Fibroblast of the aortic adventitia (primary cell): ENCODE measurements at places on chromosomes 7 and 10.

GRCh38 chr10:110358869-110359629 lies 54.3 kb upstream of the SMNDC1 start:
- peak; percentile 52 for DNase-seq

DNA sequence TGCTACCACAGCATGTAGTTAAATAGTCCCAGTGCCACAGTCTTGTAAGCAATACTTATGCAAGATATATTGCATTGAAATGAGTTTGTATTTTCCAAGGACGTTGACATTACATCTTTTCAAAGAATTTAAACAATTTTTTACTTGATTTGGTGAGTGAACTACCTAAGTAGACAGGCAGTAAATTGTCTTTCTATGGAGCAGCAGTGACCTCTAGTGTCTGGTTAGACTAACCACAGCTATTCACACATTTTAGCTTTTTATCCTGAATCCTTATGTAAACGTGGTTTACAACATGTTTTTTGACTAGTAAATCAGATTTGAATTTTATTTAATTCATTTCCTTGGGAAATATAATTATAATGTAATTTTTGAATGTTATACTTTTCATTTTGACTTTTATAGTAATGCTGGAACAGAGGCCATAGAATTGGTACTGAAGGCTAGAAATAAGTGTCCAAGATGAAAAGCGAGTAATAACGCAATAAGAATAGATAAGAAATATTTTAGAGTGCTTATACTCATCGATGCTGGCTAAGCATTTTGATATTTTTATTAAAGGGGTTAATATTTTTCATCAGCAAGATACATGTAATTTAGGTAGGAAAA lies 5.6 kb downstream of the LRRTM3 start:
- peak; percentile 81 for DNase-seq

GRCh38 chr7:4657640-4658417 lies 24.3 kb upstream of the FOXK1 start:
- no peak for DNase-seq

DNA sequence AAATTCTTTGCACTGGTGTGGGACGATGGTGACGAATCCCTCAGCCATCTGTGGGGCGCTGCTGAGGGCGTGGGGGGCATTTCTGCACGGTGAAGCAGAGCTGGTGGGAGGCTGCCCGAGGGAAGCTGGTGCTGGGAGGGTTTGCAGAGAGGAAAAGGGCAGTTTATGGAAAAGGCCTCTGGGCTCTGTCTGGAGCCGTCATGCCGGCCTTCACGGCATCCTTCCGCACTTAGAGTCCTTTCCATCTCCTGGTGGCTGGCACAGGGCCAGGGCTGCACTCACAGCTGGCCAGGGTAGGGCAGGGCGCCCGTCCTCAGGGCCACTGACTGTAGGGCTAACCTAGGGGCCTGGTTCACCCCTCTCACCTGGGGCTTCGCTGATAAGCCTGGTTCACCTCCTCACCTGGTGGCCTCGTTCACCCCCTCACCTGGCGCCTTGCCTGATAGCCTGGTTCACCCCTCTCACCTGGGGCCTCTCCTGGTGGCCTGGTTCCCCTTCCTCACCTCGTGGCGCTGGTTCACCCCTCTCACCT lies 598 bp upstream of the AMZ1 start:
- DNase-seq: no peak

DNA sequence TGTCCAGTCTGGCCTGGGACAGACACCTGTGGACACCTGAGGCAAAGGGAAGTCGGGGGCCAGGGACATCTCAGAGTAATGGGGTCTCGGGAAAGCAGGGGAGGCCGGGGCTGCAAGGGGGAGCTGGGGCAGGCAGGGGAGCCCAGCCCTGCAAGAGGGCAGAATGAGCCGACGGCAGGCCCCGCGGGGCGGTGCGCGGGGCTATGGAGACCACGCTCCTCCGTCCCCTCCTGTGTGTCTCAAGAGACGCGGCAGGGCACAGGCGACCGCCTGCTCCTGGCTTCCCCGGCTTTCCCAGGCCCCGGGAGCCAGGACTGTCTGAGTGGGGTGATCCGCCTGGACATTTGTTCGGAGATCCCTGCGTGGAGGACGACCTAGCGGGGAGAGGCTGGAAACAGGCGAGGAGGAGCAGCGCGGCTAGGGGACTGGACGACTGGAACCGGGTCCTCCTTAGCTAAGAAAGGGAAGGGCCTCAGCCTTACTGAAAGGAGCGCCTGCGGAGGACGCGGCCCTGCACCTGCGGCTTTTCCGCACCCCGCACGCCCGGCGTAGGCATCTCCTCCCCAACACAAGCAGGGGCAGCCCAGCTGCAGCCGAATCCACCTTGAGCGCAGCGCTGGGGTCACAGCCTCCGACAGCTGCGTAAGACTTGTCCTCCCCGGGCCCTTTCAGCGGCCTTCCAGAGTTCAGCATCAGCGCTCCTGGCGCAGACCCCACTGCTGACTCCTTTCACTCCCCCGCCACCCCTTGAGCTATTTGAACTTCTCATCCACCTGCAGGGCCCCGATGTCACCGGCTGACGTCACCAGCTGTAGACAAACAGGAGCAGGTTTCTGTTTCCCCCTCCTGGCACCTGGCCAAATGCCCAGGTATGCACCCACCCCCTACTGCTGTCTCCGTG lies 176.4 kb downstream of the ZNF248 start:
- no peak for DNase-seq

DNA sequence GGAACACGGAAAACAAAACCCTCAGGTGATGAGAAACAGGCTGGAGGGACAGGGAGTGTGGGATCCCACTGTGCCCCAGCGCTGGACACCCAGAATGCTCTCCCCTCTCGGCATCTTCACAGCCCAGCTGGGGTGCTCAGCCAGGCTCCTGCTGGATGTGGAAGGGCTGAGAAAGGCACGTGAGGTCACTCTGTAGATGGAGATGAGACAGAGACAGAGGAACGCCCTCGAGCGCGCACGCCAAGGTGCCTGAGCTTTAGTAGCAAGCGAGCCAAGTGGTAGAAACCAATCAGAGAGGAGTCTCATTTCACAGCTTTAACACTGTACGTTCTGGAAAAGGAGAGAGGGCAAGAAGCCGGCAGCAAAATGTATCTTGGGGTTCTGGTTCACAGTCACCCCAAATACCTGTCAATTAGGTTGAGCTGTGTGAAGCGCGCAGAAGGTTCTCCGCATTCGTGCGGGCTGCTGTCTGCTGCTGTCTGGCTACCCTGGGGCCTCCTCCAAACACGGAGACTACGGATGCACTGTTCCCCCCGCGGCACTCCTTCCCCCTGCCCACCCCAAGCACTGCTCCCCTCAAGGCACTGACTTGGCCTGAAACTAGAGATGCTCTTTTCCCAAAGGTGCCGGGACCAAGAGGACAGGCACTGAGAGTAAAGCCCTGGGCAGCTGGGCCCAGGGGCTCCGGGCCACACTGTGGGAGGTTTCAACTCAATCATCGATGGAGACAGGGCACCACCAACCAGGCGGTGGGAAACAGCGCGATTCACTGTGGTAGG lies 91.4 kb downstream of the ZRANB1 start:
- no peak for DNase-seq
